ENCODE measurements at places on chromosomes 3 and 15. TPM values are rescaled to one million over a fixed set of nuclear protein-coding genes. Genes with fewer than 3 reads are reported as not detected.

CD200R1L gene
- total RNA-seq: not detected

RBPMS2 gene
- total RNA-seq: under 0.01 TPM

FBXW12 gene
- 0.52 TPM for total RNA-seq

TTLL13 gene
- total RNA-seq: not detected

TUSC7 gene
- total RNA-seq: not detected
